H7 (cell line): ENCODE measurements at places on chromosomes 3 and 15. TPM values are rescaled to one million over a fixed set of nuclear protein-coding genes. Genes with fewer than 3 reads are reported as not detected.

GRCh38 chr3:148400754-148401153 lies 296.9 kb upstream of the AGTR1 start:
- DNase-seq = no peak

The CCR1 gene
- not detected in 2 replicates for total RNA-seq

The IL17RD gene
- total RNA-seq = 31.6 and 33.4 TPM in 2 replicates

The PRICKLE2 gene
- 1.5 and 1.7 TPM in 2 replicates for total RNA-seq

- DNase-seq = peak; percentile 61
Measured at GRCh38 chr3:138824114-138824506, 10.6 kb downstream of the PIK3CB start.

The MRAS gene
- 24.4 and 32.0 TPM in 2 replicates for total RNA-seq

The FAM81A gene
- 0.07 and 0.21 TPM in 2 replicates for total RNA-seq

The GPR62 gene
- 0.14 TPM in 1 of 2 replicates, not detected in the other for total RNA-seq

GRCh38 chr3:170499562-170500156 lies 81.0 kb downstream of the CLDN11 start:
- DNase-seq = peak; percentile 71

GRCh38 chr15:40769274-40770146 lies at the start of gene C15orf62:
Gene C15orf62 (plus strand): TSS chr15:40769980. CDS start chr15:40770496, 516 bp downstream.
- DNase-seq = peak; percentile 54

The SCN11A gene
- 0.10 and 0.11 TPM in 2 replicates for total RNA-seq
